ENCODE measurements at places on chromosomes 4 and X. TPM values are rescaled to one million over a fixed set of nuclear protein-coding genes. Genes with fewer than 3 reads are reported as not detected.
A peak's percentile ranks its signal among the peaks of the same experiment; 100 is the strongest.

OPRPN gene
- total RNA-seq = not detected

GRCh38 chr4:7625071-7625470 lies 190.3 kb upstream of the PSAPL1 start:
- no peak overlapping the region for H3K4me3 ChIP-seq
- no peaks in the 10 kb centered on the region for H3K36me3 ChIP-seq
- H3K4me1 ChIP-seq = no peaks in the 10 kb centered on the region
- H3K27ac ChIP-seq = no peak overlapping the region

GRCh38 chr4:105014234-105014633 lies 132.4 kb upstream of the TET2 start:
- no peaks in the 10 kb centered on the region for H3K27me3 ChIP-seq
- H3K27ac ChIP-seq = no peak overlapping the region
- DNase-seq = no peak
- H3K36me3 ChIP-seq = no peaks in the 10 kb centered on the region
- no peaks in the 10 kb centered on the region for H3K4me1 ChIP-seq

DNA sequence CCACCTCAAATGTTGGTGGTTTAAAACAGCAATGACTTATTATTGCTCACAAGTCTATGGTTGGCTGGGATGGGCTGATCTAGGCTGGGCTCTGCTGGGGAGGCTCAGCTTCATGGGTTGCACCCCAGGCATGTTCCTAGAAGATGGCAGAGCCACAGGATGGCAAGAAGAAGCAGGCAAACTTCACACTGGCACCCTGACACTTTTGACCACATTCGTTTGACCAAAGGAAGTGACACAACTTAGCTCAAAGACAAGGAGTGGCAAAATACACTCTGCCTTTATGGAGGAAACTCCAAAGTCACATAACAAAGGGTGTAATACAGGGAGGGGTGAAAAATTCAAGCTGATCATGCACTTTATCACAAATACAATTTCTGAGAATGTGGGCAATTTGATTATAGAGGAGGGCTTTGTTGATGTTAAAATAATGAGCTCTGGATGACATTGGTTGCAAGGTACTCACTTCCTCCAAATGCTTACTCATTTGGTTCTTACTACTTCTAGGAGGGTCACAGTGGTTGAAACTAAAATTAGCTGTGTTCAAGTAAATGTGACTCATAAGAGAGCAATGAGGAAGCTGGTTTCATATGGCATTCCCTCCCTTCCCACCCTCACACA lies 249.2 kb upstream of the RPS6KA3 start:
- peak; percentile 92 for DNase-seq
- no peaks in the 10 kb centered on the region for H3K27me3 ChIP-seq
- peaks cover 38% of the 10 kb centered on the region for H3K4me1 ChIP-seq
- no peak overlapping the region for H3K4me3 ChIP-seq

F8A3 gene
- 28.3 TPM for total RNA-seq

TLR1 gene
- 3.0 TPM for total RNA-seq
